PC-9 (cell line): ENCODE measurements at places on chromosomes 6 and 20. TPM values are rescaled to one million over a fixed set of nuclear protein-coding genes. Genes with fewer than 3 reads are reported as not detected.
A peak's percentile ranks its signal among the peaks of the same experiment; 100 is the strongest.

- H3K36me3 ChIP-seq, result no peaks in the 10 kb centered on the region
- no peak overlapping the region for H3K4me3 ChIP-seq
- peaks cover 4% of the 10 kb centered on the region for H3K4me1 ChIP-seq
- no peak for DNase-seq
- H3K27me3 ChIP-seq, result no peaks in the 10 kb centered on the region
- no peak overlapping the region for H3K27ac ChIP-seq
These were observed 46.0 kb downstream of the TFAP2A start for GRCh38 chr6:10368861-10369260.

DNA sequence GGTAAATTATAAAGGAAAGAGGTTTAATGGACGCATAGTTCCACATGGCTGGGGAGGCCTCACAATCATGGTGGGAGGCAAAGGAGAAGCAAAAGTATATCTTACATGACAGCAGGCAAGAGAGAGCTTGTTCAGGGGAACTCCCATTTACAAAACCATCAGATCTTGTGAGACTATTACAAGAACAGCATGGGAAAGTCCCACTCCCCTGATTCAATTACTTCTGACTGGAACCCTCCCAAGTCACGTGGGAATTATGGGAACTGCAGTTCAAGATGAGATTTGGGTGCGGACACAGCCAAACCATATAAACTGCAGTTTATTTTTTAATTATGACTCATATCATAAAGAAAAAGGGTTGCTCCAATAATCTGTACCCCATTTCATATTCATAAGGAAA is 22.3 kb upstream of the HLA-DQA2 start:
- H3K4me3 ChIP-seq, result no peak overlapping the region
- no peaks in the 10 kb centered on the region for H3K36me3 ChIP-seq
- DNase-seq, result no peak
- H3K27me3 ChIP-seq, result peaks cover 26% of the 10 kb centered on the region
- no peak overlapping the region for H3K27ac ChIP-seq
- H3K4me1 ChIP-seq, result no peaks in the 10 kb centered on the region

DNA sequence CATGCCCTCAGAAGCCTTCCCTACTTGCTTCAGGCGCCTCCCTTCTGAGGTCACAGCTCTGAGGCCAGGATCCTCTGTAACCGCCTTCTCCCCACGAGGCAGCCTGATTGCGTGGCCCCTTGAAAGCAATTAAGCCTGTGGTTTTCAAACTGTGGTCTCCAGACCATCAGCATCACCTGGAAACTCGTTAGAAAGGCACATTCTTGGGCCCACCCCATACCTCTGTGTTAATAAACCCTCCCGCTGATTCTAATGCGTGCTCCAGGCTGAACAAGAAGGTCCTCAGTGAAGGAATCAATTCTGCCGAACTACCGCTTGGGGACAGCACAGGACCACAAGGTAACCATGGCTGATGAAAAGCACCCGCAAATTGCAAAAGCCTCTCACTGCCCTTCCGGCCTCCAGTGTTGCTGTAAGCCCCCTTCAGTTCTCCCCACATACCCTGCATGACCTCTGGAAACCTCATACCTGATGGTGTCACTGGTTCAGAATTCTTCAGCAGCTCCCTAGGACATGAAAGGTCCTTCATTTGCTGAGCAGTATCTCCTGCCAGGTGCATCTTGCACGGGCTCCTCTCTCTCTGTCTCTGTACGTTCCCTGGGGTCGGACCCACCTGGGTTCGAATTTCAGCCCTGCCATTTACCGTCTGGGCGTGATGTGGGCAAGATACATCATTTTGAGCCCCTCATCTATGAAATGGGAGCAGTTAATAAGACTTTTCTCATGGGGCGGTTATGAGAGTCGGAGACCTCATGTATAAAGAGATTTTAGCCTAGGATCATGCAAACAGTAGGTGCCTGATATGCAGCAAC is 93.3 kb upstream of the RNF24 start:
- H3K36me3 ChIP-seq, result no peaks in the 10 kb centered on the region
- peak overlapping the region; percentile 65 for H3K27ac ChIP-seq
- DNase-seq, result peak; percentile 68

GRCh38 chr6:74870403-74870802 is 335.4 kb downstream of the COL12A1 start:
- no peak for DNase-seq
- no peaks in the 10 kb centered on the region for H3K27me3 ChIP-seq
- no peaks in the 10 kb centered on the region for H3K4me1 ChIP-seq
- H3K36me3 ChIP-seq, result no peaks in the 10 kb centered on the region

DNA sequence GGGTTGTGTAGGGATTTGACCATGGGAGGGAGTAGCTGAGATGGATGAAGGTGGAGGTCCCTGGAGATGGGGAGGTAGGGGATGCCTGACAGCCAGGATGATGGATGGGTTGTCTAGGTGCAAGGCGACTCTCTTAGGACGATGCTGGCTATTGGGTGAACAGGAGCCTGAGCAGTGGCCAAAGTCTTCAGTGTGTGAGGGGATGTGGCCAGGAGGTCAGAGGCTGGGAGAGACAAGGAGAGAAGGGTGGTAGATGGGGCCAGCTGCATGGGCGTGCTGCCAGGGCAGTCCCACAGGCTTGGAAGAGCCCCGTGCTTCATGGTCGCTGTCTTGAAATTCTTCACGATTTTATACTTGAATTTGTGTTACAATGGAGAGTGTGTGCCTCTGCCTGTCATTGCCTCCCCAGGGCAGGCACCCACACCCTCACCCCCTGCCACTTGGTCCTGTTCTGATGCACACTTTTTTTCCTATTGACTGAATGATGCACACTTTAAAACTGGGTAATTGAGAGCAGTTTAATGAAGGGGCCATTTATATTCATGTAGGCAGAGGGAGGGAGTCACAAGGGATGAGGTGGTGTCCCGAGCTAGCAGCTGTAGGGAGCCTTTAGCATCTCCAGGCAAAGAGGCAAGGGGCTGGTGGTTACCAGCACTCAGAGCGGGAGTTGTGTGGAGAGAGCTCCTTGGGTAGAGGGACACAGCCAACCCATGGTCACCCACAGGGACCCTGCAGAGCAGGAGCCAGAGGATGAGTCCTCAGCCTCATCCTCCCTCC is 120.7 kb downstream of the DHX35 start:
- no peaks in the 10 kb centered on the region for H3K4me1 ChIP-seq
- no peak overlapping the region for H3K27ac ChIP-seq
- no peaks in the 10 kb centered on the region for H3K36me3 ChIP-seq

- no peaks in the 10 kb centered on the region for H3K36me3 ChIP-seq
- no peaks in the 10 kb centered on the region for H3K27me3 ChIP-seq
- H3K4me3 ChIP-seq, result no peak overlapping the region
These were observed 99.8 kb downstream of the TMEM242 start for GRCh38 chr6:157223511-157223910.

GRCh38 chr20:39605908-39606307 is 643.8 kb downstream of the DHX35 start:
- peaks cover 9% of the 10 kb centered on the region; the same call in 1 of the 2 replicates for H3K27me3 ChIP-seq
- DNase-seq, result no peak
- no peaks in the 10 kb centered on the region for H3K4me1 ChIP-seq
- H3K36me3 ChIP-seq, result no peaks in the 10 kb centered on the region
- H3K27ac ChIP-seq, result no peak overlapping the region
- H3K4me3 ChIP-seq, result no peak overlapping the region

- peak; percentile 44 for DNase-seq
- H3K27me3 ChIP-seq, result no peaks in the 10 kb centered on the region
- H3K4me3 ChIP-seq, result no peak overlapping the region
- no peaks in the 10 kb centered on the region for H3K36me3 ChIP-seq
- no peaks in the 10 kb centered on the region for H3K4me1 ChIP-seq
- no peak overlapping the region for H3K27ac ChIP-seq
These were observed 5.5 kb downstream of the SIGLEC1 start for GRCh38 chr20:3706774-3707507.

DNA sequence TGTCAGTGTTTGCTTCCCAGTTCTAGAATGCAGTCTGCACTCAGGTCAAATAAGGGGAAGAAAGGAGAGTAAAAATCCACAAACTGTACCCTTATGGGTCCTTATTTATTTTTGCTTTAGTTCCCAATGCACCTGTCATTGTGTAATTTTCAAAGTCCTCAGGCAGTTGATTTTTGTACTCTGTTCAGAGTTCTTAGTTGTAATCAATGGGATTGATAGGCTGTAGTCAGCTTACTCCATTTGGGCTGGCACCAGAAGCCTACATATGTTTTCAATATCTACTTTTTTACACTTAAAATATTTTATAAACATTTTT is 18.6 kb downstream of the AIG1 start:
- no peaks in the 10 kb centered on the region; the same call in none of the 2 replicates for H3K36me3 ChIP-seq
- H3K27me3 ChIP-seq, result no peaks in the 10 kb centered on the region
- peaks cover 8% of the 10 kb centered on the region; the same call in 1 of the 2 replicates for H3K4me1 ChIP-seq
- no peak overlapping the region for H3K27ac ChIP-seq
- no peak for DNase-seq
- no peak overlapping the region for H3K4me3 ChIP-seq

GRCh38 chr6:144423167-144423566 is 138.0 kb downstream of the UTRN start:
- H3K4me3 ChIP-seq, result no peak overlapping the region
- DNase-seq, result no peak
- H3K36me3 ChIP-seq, result peaks cover 10% of the 10 kb centered on the region
- H3K4me1 ChIP-seq, result no peaks in the 10 kb centered on the region
- no peaks in the 10 kb centered on the region for H3K27me3 ChIP-seq
- no peak overlapping the region for H3K27ac ChIP-seq

DNA sequence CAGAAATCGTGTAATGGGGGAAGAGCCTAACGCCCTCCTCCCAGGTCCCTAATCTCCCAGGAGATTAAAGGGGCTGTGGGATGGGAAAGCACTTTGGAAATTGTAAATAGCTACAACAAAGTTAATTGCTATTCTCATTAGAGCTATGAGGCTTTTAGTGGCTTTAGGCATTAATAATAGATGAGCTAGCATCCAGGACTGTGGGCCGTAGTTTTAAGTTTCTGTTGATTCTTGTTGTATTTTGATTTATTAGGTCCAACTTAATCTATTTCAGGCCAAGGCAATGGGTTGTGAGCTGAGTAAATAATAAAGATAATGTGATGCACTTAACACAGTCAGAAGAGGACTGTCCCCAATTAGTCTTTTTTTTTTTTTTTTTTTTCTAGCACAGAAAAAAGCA is 67.7 kb downstream of the ANKRD6 start:
- no peaks in the 10 kb centered on the region for H3K4me1 ChIP-seq
- H3K27ac ChIP-seq, result no peak overlapping the region
- no peaks in the 10 kb centered on the region for H3K27me3 ChIP-seq
- H3K4me3 ChIP-seq, result no peak overlapping the region
- no peak for DNase-seq
- no peaks in the 10 kb centered on the region for H3K36me3 ChIP-seq

DNA sequence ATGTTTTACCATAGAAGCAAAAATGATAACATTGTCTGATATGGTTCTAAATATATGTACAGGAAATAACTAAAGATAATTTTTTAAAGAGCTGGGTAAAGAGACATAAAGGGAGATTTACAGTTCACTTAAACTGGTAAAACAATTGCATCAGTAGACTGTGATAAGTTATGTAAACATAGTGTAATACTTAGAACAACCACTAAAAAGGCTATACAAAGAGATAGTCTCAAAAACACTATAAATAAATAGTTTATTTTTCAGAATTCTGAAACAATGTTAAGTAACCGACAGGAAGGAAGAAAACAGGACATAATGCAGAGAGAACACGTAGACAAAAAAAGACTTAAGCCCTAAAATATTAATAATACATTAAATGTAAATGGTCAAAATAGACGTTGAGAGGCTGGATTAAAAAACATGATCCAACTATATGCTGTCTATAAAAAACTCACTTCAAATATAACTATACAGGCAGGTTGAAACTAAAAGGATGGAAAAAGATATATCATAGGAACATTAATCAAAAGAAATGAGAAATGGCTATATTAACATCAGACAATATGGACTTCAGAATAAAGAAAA is 32.7 kb upstream of the ATXN1 start:
- H3K27ac ChIP-seq, result no peak overlapping the region
- no peaks in the 10 kb centered on the region for H3K4me1 ChIP-seq
- no peak for DNase-seq
- no peak overlapping the region for H3K4me3 ChIP-seq

GRCh38 chr6:160801418-160801817 is 99.4 kb downstream of the PLG start:
- no peaks in the 10 kb centered on the region for H3K27me3 ChIP-seq
- H3K27ac ChIP-seq, result no peak overlapping the region
- H3K4me1 ChIP-seq, result no peaks in the 10 kb centered on the region
- H3K4me3 ChIP-seq, result no peak overlapping the region

DNA sequence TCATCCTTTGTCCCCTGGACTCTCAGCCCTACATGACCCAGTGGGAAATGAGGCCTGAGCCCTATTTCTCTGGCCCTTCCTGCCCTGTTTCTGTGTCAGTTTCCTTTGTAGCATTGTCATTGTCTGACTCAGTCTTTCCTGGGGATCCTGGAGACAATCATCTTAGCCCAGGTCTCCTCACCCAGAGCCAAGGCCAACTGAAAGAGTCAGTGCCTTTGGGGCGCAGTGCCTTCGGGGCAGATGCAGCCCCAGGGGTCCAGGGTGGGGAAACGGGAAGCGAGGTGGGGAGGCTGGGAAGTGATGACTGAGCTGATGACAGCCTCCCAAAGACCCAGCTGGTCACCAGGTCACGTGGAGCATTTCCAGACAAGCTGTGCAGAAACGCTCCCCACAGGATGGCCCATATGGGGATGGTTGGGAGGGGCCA is 93.3 kb upstream of the SULF2 start:
- DNase-seq, result peak; percentile 59
- H3K36me3 ChIP-seq, result no peaks in the 10 kb centered on the region
- H3K4me1 ChIP-seq, result peaks cover 48% of the 10 kb centered on the region
- H3K4me3 ChIP-seq, result no peak overlapping the region
- no peaks in the 10 kb centered on the region for H3K27me3 ChIP-seq

GRCh38 chr6:4128072-4128471 is 7.3 kb downstream of the ECI2 start:
- no peaks in the 10 kb centered on the region for H3K36me3 ChIP-seq
- peaks cover 23% of the 10 kb centered on the region for H3K4me1 ChIP-seq
- no peak overlapping the region for H3K4me3 ChIP-seq
- no peak for DNase-seq

FAM83D gene
- total RNA-seq, result 44.6 and 57.3 TPM in 2 replicates

LY6G5B gene
- total RNA-seq, result 20.9 and 24.0 TPM in 2 replicates

MEI4 gene
- not detected in 2 replicates for total RNA-seq

ALDH8A1 gene
- total RNA-seq, result 0.83 and 1.1 TPM in 2 replicates

EFCAB8 gene
- total RNA-seq, result 1.1 TPM in 1 of 2 replicates, not detected in the other

SLC22A1 gene
- total RNA-seq, result 0.25 TPM in 1 of 2 replicates, not detected in the other

CD40 gene
- 7.3 and 13.6 TPM in 2 replicates for total RNA-seq

PSMB9 gene
- total RNA-seq, result 37.6 and 48.4 TPM in 2 replicates

EYA2 gene
- total RNA-seq, result not detected in 2 replicates

PRICKLE4 gene
- total RNA-seq, result 8.4 and 9.2 TPM in 2 replicates

AGER gene
- total RNA-seq, result 18.1 and 20.4 TPM in 2 replicates

CCN2 gene
- 20.2 and 34.1 TPM in 2 replicates for total RNA-seq

PLN gene
- total RNA-seq, result not detected in 2 replicates

RHAG gene
- not detected in 2 replicates for total RNA-seq

PKIB gene
- total RNA-seq, result 4.8 and 7.0 TPM in 2 replicates
